ENCODE measurements at places on chromosomes 4 and X.

GRCh38 chrX:136523770-136524169 is 8.2 kb upstream of the VGLL1 start:
- no peak for DNase-seq

- DNase-seq = no peak
These were observed 12.9 kb upstream of the SYP start for GRCh38 chrX:49212861-49213260.

DNA sequence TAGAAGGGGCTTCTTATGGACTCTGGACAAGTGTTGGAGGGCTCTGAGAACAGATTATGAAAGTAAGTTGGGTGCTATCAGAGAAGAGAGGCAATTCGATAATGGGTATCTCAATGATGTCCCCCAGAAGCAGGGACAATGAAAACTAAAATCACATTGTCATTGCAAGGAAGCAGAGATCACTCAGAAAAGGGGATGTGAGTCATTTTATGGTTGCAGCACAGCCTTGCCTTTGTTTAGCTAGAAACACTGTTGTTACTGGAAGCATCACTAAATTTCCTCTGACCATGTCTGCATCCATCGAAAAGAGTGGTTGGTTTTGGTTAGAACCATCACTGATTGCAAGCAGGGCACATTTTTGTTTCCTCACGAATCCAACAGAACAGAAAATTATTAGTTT is 246.8 kb upstream of the NWD2 start:
- no peak for DNase-seq

- DNase-seq = no peak
These were observed 10.7 kb upstream of the HCCS start for GRCh38 chrX:11100281-11101035.

- DNase-seq = no peak
These were observed 350.0 kb downstream of the CAMK2D start for GRCh38 chr4:113411496-113411938.

DNA sequence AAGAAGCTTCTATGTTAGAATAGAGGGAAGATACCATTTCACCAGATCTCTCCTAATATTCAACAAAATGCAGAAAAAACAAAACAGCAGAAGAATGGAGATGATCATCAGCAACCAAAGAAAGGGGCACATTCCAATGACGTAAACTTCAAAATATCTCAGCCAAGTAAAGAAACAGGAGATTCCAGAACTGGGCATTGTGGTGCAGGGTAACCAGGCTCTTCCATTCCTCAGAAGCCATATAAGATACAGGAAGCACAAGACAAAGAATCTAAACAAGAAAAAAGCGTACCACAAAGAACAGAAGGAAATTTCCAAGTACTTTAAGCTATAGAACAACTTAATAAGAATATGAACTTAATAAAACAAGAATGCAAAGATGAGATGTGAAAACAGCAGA is 6.9 kb upstream of the ARMCX4 start:
- DNase-seq = no peak

GRCh38 chrX:41164449-41164848 is 79.2 kb downstream of the USP9X start:
- no peak for DNase-seq

Data from CD4-positive, alpha-beta memory T cell (primary cell).